CD4-positive, alpha-beta T cell treated with Interleukin-6 for 4 hours (primary cell): ENCODE measurements at places on chromosomes 4 and X.
A peak's percentile ranks its signal among the peaks of the same experiment; 100 is the strongest.

- peak; percentile 37 for DNase-seq
Observed at GRCh38 chrX:119266364-119266995, 30.4 kb downstream of the PGRMC1 start.

DNA sequence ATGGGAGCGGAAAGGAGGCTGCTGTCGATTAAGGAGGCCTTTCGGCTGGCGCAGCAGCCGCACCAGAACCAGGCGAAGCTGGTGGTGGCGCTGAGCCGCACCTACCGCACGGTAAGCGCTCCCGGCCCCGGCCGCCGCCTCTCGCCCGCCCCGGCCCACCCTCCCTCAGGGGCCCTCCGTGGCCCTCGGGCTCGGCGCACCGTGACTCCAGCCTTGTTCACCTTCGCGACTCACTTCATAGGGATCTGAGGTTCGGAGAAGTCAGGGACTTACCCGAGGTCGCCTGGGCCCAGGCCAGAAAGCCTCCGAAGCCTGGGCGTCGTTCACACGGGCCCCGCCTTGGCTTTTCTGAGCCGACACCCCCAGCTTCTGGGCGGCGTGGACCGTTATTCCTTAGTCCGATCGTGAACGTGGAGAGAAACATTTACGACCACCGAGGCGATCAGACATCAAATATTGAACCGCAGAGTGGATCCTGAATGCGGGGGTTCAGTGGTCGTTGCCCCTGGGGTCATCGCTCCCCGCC, 362 bp downstream of the NCAPG start:
- no peak for DNase-seq

GRCh38 chrX:43592597-43592996, 63.5 kb upstream of the MAOA start:
- no peak for DNase-seq

GRCh38 chr4:113094331-113094730, 44.9 kb downstream of the ANK2 start:
- no peak for DNase-seq
